Adipocyte (in vitro differentiated cells): ENCODE measurements at places on chromosomes 11 and 22.

- peak; percentile 6 for DNase-seq
These were observed 91.1 kb downstream of the ETS1 start for GRCh38 chr11:128496249-128496648.

DNA sequence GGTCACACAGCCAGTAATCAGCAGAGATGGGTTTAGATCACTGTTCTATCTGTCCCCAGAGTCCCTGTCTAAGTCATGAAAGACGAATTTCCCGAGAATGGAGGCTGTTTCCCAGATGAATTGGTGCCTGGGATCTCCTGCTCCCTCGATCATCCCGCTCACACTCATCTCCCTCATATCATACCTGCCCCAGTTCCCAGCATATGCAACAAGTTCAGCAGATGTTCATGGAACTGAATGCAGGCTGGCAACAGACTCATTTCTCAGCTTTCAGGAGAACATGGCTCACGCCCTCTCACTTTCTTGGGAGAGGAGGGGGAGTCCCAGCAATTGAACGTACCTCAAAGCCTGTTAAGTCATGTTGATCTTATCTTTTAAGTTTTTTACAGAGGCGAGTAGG is 22.1 kb downstream of the CD6 start:
- DNase-seq = no peak

DNA sequence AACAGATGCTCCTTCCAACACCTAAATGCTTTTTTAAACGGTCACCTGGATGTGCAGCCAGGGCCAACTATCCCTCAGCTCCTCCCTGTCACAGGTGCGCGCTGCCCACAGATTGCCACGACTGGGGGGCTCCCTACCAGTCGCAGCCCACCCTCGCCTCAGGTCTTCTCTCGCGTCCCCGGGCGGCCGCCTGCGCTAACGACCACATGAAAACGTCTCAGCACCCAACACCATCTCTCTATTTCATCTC is 469 bp downstream of the ZBED5 start:
- no peak for DNase-seq

DNA sequence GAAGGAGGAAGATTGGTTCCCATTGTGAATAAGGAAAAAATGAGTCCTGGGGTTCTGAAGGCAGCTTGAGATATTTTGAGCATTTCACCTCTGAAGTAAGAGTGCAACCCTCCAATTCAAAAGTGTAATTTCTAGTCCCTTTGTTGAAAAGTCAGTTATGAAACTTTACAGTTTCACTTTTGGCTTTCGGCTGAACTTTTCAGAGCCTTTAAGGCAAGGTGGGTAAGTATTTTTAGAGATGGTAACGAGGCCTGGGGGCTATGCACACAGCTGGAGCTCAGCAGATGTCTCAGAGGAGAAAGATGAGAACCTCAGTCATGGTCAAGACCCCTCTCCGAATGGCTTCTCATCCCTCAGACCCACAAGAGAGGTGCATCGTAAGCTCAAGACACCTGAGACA is 267.6 kb downstream of the KIRREL3 start:
- no peak for DNase-seq

DNA sequence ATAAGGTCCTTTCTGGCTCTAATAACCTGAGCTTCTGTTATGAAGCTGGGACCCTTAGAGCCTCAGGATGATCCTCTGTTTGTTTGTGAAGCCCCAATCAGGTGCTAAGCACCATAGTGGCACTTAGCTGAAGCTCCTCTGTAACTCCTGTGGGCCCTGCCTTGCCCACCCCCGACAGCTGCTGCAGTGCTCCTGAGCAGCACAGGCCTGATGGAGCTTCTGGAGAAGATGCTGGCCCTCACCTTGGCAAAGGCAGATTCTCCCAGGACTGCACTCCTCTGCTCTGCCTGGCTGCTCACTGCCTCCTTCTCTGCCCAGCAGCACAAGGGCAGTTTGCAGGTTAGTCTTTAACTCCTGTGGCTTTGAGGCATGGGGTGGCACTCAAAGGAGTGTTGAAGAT is 19.0 kb upstream of the CCDC134 start:
- no peak for DNase-seq

- DNase-seq = peak; percentile 81
These were observed 48.5 kb downstream of the APOL1 start for GRCh38 chr22:36301384-36301828.

DNA sequence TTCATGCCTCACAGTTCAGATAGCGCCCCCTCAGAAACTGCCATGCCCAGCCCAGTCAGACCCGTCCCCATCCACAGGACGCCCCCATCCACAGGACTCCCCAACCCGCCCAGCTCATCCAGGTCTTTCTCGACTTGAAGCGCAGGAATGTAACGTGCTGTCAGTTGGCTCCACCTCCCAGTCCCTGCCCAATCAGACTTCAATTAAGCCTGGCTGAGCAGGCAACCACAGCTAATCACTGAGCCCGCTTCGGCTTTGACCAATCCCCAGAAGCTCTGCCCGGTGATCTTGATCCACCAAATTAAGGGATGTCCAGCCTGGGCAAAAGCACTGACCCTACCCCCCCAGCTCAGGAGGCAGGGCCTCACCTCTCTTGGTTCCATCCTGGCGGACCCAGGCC is 10.5 kb upstream of the MFNG start:
- peak; percentile 32 for DNase-seq
